ENCODE measurements at places on chromosomes 4 and X.

- DNase-seq, result no peak
These were observed 10.7 kb downstream of the MAGED2 start for GRCh38 chrX:54818221-54818620.

DNA sequence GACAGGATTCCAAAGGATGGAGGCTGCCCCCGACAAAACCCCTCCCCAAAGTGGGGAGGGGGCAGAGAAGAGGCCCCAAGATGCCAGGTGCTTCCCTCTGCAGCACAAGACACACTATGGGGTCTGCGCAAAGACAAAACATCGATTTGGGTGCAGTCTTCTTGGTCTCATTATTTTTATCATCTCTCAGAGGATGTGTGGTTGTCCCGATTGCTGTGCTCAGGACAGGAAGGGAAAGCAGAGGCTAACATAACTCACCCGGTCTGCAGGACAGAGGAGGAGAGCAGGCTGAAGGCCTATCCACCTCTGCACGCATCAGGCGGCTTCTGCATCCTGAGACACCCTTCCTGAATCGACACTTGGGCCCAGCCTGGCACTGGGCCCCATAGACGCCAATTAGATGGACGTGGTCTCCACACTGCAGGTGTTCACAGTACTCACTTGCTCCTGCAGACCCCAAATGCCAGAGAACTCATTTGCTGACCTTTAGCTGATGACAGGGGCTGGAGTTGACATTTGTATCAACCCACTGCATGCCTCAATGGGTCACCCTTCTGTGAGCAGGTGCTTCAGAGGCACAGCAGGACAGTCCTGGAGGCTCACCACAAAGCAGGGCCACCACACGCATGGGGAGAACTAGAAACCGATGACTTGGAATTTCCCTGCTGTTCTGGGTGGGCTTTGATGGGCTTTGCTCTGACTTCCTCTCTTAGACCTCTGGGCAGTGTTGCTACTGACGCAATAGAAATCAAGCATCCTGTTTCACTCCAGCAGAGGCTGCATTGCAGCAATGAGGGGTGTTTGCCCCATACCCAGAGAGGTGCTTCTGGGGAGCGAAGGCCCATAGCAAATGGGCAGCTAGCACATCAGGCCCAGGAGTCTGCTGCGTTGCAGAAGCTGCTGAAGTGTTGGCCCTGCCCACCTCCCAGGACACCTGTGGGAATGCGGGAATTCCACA, 96.3 kb upstream of the ENPP6 start:
- DNase-seq, result no peak

GRCh38 chr4:40507977-40508376, 121.7 kb downstream of the RBM47 start:
- DNase-seq, result no peak

DNA sequence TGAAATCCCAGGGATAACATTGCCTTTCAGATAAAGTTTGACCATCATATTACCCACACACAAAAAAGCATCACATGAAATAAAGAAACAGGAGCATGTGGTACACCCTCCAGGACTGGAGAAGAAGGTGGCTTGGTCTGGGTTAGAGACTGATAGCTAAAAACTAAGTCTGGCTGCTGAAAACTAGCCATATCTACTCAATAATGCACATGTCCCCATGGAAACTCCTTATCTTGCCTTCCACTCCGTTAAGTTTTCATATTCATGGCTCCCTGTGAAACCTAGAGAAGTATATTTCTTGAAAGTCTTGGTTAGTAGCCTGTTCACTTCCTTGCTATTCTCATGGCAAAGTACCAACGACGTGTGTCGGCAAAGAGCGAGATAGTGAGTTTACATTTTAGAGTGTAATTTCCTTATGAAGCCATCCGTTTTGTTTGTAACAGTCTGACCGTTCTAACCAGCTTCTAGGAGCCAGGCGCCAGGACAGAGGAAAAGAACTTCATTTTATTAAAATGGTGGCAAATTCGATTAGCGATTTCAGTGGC, 6.7 kb upstream of the DCTD start:
- no peak for DNase-seq

- DNase-seq, result no peak
These were observed 20.6 kb upstream of the FTHL17 start for GRCh38 chrX:31092476-31092875.

DNA sequence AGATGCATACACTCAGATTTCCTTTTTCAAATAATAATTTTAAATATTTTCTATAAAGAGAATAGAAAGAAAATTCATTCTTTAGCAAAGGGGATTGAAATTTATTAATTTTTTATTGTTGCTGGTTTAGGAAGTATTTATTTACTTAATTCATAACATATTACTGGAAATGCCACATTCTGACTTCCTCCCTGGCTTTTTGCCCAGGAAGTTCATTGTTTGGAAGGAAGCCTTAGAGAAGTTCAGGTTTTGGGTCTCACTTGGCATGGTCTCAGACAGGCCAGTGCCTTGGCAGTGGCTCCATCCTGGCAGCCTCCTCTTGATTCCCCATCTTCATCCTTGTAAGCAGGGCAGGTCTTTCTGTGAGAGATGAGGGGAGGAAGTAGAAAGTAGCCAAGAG, 50.5 kb downstream of the IL15 start:
- no peak for DNase-seq

DNA sequence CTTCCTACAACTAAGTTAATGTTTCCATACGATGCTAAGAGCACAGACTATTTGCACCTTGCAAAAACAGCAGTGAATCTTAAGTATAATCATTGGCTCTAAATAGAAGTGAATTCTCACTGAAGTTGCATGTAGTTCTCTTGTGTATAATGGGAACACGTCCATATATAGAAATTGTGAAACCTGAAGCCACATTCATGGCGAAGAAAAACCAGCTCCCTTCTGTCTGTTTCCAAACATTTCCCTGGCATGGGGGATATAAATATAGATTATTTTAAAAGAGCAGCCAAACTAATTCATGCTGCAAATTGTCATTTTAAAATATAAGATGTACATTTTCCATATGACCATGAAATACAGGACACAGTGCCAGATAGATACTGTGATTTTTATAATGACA, 71.1 kb downstream of the TRAM1L1 start:
- no peak for DNase-seq

GRCh38 chr4:94345969-94346368, 3.3 kb upstream of the HPGDS start:
- no peak for DNase-seq

DNA sequence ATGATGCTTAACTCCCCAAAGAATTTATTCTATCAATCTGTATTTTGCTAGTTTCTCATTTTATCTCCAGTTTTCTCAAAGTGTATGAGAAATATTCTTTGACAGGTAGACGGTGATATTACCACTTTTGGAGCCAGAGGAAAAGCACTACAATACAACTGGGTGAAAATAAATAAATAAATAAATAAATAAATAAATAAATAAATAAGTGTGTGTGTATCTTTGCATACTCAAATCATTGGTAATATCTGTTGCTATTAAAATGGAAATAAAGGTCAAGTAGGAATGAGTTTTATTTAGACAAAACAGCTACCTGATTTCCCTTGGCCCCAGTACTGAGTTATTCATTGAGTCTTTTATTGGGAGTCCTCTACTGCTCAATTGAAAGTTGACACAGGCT, 114.3 kb downstream of the RBMX2 start:
- DNase-seq, result no peak

DNA sequence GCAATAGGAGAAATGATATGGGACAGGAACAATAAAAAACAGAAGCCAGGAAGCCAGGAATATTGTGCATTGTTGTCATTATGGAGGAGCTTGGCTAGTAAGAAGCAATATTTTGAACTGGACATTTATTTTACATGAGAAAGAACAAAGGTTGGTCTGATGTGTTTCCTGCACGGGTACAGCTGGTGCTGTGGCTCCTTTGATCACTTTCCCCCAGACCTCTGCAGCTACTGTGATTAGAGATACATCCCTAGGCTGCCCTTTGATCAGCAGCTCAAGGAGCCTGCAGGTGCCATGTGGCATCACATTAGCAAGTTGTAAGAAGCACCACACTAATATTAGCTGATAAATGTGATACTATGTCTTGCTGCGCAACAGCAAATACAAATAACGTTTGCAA, 2.5 kb downstream of the PDGFC start:
- no peak for DNase-seq

- no peak for DNase-seq
These were observed 13.4 kb downstream of the DHRSX start for GRCh38 chrX:2487366-2487765.

GRCh38 chr4:152738827-152739226, 40.7 kb downstream of the TIGD4 start:
- no peak for DNase-seq

DNA sequence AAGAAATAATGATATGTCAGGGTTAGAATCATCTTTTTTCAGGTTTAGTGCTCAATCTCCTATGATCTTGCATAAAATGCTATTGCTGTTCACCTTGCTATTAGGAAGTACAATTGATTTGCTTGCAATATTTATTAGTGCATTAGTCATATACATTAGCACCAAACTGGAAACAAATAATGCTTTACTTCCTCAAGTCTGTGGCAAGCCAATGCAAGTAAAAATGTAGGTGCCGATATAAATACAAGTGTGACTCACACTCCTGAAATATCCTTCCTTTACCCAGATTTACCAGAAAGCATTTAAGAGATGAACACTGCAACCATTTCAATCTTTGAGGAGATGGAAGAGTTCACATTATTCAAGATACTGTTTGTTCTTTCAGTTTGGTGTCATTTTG, 1487.7 kb upstream of the ADGRL3 start:
- DNase-seq, result no peak

DNA sequence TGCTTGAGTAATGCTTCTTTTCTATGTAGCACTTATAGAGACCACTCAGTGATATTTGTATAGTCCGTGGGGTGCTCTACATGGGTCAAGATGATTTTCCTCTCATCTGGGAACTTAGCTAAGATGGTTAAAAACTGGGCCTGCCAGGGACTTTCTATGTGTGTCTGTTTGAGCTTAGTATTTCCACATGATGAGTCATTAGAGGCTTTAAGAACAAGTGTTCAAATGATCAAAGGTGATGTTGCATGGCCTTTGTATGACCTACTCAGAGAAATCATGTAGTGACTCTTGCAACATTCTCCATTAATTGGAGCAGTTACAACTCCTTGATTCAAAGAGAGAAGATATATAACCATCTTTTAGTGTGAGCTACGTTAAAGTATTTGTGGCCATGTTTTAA, 1480.5 kb upstream of the IGFBP7 start:
- no peak for DNase-seq

DNA sequence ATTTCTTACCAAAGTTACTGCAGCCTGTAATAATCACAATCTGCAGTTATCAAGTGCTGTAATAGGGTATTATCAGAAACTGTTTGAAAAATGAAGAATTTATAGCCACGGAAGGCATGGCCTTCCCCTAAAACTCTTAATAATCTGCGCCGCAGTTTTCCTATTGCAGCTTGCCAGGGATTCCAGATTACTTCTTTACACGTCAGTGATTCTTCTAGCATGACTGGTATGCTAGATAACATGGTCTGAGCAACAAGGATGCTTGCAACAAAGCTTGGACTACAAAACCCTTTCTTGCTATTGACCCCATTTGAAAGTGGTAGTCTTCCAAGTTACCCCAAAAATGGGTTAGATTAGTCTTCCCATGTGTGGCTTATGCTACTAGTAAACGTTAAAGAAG, 47.2 kb upstream of the GK2 start:
- DNase-seq, result no peak

- DNase-seq, result peak; percentile 14
These were observed 110.7 kb upstream of the GALNT7 start for GRCh38 chr4:173057901-173058300.

- no peak for DNase-seq
These were observed 137.8 kb downstream of the SOWAHB start for GRCh38 chr4:76760193-76760592.

DNA sequence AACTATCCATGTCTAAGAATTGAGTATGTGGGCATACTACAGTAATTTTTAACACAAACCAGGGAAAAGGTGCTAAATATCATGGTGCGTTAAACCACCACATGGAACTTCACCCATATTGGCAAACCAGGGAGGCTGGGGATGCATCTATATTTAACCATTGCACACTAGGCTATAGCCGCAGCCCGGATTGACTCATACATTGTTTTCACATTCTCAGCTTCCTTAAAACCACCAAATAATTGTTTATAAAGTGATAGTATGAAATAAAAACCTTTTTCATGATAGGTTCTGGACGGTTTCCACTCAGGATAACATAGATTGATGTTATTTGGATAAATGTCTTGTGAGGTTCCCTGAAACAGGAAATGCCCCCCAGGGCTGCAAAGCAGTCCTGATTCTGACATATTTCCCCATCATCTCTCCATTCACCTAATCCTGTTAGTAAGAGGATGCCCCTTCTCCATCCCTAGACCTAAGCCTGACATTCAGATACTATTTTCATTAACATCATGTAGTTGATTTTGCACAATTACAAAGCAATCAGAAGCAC, 7.9 kb downstream of the COL25A1 start:
- DNase-seq, result no peak

- DNase-seq, result no peak
These were observed 200.8 kb upstream of the GIMD1 start for GRCh38 chr4:106569146-106570031.

DNA sequence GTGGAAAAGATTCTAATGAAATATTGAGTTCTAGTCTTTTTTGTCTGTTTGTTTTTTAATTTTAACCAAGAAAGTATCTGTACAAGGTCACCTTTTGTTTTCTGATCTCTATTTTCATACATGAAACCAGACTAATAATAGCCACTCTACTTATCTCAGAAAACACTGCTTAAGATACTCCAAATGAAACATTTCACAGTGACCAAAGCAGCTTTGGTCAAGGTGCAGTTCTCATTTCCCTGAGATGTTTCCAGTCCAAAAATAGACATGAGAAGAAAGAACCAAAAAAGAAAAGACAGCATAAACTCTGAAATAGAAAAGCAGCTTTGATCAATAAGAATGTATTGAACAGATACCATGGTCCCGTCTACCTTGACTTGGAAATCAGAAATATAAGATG, 782.8 kb downstream of the RAB28 start:
- DNase-seq, result no peak

- no peak for DNase-seq
These were observed 59.7 kb downstream of the TNIP2 start for GRCh38 chr4:2696423-2696822.

DNA sequence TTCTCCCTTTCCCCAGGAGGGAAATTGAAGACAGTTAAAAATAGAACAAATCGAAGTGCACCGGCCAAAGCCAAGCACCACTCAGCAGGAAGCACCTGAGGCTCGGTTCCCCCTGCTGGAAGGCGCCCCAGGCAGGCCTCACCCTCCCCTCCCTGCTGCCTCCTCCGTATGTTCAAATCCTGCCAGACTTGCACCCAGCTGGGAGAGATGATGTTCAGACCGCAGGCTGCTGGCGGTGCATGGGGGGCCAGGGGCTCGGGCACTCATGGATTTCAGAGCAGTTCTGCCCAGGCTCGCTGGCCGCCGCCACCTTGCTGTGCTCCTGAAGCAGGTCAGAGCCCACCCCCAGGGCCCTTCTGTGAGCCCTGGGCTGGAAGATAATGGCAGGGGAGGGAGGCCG, 91.4 kb downstream of the DCTD start:
- DNase-seq, result no peak
